Motor neuron (in vitro differentiated cells): ENCODE measurements at places on chromosomes 4 and X. TPM values are rescaled to one million over a fixed set of nuclear protein-coding genes. Genes with fewer than 3 reads are reported as not detected.

GRCh38 chr4:163157157-163157556 lies 9.5 kb downstream of the NAF1 start:
- no peak for ATAC-seq

DNA sequence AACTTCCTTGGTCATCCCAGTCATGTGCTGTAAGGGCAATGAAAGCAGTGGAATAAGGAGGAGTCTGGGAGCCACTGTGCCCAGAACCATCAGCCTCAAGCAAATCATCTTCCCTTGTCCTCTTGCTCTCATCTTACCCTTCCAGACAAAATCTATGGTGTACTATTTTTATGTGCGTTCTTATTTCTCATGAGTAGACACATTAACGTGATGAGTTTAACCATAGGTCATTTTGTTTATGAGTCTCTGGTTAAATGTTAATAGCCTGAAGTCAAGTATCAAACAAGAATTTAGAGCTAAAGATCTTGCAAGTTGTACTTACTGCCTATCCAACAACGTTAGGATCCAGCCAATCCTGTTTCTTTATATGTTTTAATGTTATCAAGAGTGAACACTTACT lies 495.3 kb downstream of the SPRY1 start:
- no peak for ATAC-seq

DNA sequence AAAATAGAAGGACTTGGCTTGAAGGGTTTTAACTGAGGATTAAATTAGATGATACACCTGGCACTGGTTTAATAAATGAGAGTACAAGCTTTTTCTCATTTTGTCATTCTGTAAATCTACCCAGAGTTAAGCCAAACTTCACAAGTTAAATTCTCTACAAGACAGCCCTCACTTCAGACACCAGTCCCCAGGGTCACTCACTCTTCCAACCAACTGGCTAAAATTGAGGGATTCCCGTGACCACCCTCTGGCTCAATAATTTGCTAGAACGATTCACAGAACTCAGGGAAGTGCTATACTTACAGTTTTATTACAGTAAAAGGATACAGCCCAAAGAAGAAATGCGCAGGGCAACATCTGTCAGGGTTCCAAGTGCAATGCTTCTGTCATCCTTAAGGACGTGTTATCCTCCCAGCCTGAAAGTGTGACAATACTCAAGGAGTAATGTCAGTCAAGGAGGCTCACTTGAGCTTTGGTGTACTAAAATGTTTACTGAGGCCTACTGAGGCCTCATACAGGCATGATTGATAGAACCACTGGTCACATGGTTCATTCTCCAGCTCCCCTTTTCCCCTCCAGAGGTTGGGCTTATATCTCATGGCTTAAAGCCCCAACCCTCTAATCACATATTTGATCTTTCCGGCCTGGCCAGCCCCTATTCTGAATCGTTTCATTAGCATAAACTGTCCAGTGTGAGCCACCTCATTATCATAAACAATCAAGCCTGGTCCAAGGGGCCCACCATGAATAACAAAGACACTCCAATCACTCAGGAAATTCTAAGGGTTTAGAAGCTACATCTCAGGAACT lies 9.6 kb upstream of the TMSB4X start:
- ATAC-seq, result peak; percentile 45

GAGE13 gene
- not detected in 2 replicates for total RNA-seq

EPGN gene
- not detected in 2 replicates for total RNA-seq

OPHN1 gene
- total RNA-seq, result 6.0 and 7.4 TPM in 2 replicates

- ATAC-seq, result no peak
Observed at GRCh38 chr4:131509521-131509920, 1639.6 kb upstream of the PCDH10 start.

DNA sequence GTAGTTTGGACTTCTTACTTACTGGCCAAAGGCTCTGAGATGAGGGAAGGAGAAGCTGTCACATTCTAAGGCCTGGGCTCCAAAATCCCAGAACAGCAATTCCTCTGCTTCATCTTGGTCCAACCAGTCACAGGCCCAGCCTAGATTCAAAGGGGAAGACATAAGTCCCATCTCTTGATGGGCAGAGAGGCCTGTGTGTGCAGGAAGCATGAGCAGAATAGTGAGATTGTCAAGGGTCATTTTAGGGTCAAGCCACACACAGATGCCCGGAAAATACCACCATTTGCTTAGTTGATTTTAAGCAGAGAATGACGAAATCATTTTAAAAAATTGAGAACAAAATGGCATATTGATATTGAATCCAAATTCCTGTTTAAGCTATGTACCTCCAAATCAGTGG lies 580.9 kb upstream of the ZFP42 start:
- no peak for ATAC-seq

GPRASP2 gene
- total RNA-seq, result 44.1 and 44.8 TPM in 2 replicates

DNA sequence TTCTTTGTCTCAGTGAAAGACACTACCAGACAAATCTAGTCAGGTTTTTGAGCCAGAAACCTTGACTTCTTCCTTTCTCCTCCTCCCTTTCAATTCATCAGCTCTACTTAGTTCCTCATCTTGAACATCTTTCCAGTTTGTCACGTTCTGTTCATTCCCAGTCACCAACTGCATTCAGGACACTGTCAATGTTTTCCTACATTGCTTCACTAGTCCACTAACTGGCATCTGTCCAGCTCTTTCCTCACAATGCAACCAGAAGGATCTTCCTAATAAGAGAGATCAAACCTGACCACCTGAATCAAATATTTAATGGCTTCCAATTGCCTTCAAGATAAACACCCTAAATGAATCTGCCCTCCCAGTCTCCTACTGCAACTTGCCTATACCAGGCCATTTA lies 52.5 kb downstream of the SYNPO2 start:
- ATAC-seq, result no peak

SPATA18 gene
- 23.5 and 32.5 TPM in 2 replicates for total RNA-seq

SULT1B1 gene
- under 0.01 and 0.05 TPM in 2 replicates for total RNA-seq

- ATAC-seq, result no peak
Observed at GRCh38 chr4:87391576-87392054, 627 bp upstream of the HSD17B11 start.

ODAPH gene
- total RNA-seq, result 1.0 TPM in 1 of 2 replicates, not detected in the other

ASMT gene
- 0.33 and 0.63 TPM in 2 replicates for total RNA-seq

DNA sequence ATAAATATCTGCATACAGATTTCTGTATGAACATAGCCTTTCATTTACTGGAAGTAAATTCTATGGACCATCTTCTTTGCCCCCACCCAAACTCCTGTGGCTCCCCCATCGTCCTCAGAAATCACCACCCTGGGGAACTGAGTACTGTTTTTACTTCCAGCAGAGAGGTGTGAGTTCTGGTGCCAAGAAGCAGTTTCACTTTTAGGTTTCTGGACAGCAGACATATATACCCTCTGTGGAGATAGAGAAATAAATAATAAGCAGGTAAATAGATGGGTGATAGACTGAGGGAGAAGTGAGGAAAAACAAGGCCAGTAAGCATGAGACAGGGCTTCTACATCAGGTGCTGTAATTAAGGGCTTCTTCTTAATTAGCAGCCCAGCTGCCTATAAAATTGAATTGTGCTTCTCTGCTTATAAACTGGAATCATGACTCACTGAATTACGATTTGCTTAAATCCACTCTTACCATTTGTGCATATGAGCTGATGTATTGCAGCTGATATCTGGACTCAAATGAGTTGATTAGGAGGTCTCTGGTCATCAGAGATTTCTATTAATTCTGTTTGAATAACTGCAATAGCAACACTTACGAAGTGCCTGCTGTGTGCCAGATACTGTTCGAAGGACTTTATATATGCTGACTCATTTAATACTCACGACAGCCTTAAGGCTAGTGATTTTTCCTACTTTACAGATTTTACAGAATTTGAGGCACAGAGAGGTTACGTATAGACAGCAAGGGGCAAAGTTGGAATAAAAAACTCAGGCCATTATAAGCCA lies 60.8 kb upstream of the DHX15 start:
- ATAC-seq, result no peak

GRCh38 chr4:16043642-16044498 lies 40.0 kb downstream of the PROM1 start:
- peak; percentile 64 for ATAC-seq

DNA sequence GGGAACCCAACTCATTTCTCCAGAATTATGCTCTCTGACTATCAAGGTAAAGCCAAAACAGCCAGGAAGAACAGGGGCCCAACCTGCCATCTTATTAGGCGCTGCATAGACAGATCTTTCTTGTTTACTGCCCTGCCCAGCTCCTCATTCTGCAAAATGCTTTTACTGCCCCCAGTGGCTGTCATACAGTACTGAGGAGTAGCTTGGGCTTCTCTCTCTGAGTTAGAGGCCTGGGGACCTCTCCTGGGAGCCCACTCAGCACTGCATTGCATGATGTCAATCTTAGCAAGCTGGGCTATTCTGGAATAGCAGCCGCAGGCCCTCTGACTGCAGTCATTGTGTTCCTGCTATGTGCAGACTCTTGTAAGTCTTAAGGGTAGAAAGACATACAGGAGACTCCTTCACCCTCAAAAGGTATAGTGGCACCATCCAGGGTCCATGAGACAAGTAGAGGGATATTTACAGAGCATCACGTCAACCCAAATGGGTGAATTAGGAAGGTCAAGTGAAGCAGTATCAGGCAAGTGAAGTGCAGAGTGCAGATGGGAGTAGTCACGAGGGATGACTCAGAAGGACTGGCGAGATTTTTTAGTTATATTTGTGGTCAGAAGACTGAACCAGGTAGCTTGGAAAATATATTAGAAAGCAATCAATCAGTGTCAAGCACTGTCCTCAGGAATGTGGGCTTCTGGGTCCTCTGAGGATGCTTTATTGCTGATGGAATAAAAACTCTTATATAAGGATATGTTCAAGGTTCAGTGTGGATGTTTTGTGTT lies 294.1 kb upstream of the SFRP2 start:
- peak; percentile 99 for ATAC-seq

DNA sequence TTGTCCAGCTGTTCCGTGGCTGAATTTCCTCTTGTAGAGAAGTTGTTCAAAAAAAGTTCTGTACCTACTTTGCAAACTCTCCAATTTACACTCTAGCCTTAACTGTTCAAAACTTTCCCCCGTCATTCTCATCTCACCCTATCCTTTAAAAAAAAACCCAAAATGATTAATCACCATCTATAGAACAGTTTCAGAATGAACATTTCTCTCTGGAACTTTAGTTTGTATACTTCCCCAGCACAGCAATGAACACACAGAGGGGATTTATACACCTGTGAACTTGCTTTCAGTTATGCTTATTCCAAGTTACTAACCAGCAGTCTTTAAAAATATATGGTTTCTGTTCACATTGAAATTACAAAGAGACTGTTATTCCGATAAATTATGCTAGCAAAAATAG lies 1.2 kb downstream of the GEMIN8 start:
- ATAC-seq, result no peak

DNA sequence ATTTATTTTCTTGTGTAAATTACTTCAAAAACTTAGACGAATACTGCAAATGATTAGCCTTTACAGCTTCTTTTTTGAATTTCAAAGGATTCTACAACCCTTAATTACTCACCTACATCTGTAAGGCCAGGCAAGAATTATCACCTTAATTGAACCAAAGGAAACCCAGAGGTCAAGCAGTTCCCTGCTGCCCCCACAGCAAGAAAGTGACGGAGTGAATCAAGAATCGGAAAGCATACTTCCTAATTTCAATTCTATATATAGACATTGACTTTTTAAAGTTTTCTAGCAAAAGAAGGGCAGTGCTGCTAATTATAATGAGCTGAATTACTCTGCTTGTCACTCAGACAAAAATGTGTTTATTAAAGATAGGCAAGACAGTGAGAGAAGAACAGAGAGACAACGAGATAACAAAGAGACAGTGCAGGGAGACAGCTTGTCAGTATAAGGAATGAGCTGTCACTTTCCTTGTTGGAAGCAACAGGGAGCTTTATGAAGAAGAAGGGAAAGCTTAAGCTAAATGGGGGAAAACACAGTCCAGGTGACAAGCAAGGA lies 47.5 kb upstream of the SPANXN4 start:
- ATAC-seq, result no peak

GRCh38 chrX:12771445-12772069 lies 19.7 kb upstream of the PRPS2 start:
- ATAC-seq, result no peak

DNA sequence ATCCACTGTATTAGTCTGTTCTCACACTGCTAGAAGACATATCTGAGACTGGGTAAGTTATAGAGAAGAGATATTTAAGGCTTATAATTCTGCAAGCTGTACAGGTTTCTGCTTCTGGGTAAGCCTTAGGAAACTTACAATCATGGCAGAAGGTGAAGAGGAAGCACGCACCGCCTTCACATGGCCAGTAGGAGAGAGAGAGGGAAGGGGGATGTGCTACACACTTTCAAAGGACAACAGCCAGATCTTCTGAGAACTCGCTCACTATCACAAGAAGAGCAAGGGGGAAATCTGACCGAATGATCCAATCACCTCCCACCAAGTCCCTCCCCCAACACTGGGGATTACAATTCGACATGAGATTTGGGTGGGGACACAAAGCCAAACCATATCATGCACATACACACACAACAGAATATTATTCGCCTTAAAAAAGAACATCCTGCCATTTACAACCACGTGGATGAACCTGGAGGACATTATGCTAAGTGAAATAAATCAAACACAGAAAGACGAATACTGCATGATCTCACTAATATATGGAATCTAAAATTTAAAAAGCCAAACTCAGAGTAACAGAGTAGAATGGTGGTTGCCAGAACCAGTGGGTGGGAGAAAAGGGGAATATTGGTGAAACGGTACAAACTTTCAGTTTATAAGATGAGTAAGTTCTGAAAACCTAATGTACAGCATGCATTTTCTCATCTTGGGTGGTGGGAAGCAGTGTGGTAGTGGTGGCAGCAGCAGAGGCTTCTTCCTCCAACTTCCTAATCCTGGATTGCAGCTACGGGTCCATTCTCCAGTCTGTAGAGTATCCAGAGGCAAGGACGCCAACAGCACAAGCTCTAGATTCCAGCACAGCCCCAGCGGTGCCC lies 12.8 kb downstream of the FRYL start:
- ATAC-seq, result no peak

AREG gene
- 0.21 TPM in 1 of 2 replicates, not detected in the other for total RNA-seq

MAGEA11 gene
- total RNA-seq, result 0.22 and 0.31 TPM in 2 replicates

CENPVL1 gene
- 0.75 TPM in 1 of 2 replicates, not detected in the other for total RNA-seq

VCX3B gene
- not detected in 2 replicates for total RNA-seq

- no peak for ATAC-seq
Observed at GRCh38 chr4:119139822-119140252, 4.2 kb downstream of the MYOZ2 start.

DNA sequence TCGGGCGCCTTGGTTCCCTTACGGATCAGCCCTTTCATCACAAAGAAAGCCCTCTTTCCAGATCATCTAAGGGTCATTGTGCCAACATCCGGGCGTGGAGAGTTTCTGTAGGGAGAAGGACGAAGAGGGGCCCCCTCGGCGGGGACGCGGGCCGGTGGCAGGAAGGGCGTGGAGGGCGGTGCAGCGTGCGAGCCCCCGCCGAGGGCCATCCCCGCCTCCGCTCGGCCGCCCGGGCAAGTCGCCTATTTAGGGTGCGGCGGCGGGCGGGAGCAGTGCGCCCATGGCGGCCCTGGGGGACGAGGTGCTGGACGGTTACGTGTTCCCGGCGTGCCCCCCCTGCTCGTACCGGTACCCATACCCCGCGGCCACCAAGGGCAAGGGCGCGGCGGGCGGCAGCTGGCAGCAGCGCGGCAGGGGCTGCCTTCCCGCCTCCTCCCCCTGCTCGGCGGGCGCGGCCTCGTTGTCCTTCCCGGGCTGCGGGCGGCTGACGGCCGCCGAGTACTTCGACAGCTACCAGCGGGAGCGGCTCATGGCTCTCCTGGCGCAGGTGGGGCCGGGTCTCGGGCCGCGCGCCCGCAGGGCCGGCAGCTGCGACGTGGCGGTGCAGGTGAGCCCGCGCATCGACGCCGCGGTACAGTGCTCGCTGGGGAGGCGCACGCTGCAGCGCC lies at the start of gene ZAR1:
TSS of gene ZAR1 (plus strand) at position 241 of the 668 bp plus-strand sequence. CDS start at position 281, 40 bp downstream.
- ATAC-seq, result peak; percentile 64

FAM236B gene
- not detected in 2 replicates for total RNA-seq
